ENCODE measurements at places on chromosomes 16 and 17. TPM values are rescaled to one million over a fixed set of nuclear protein-coding genes. Genes with fewer than 3 reads are reported as not detected.

MVP gene
- total RNA-seq = 140 TPM

CDYL2 gene
- 0.92 TPM for total RNA-seq

ARRB2 gene
- 47.6 TPM for total RNA-seq

SYT17 gene
- 9.7 TPM for total RNA-seq

SRP68 gene
- total RNA-seq = 78.7 TPM
